ENCODE measurements at places on chromosomes 4 and X.

DNA sequence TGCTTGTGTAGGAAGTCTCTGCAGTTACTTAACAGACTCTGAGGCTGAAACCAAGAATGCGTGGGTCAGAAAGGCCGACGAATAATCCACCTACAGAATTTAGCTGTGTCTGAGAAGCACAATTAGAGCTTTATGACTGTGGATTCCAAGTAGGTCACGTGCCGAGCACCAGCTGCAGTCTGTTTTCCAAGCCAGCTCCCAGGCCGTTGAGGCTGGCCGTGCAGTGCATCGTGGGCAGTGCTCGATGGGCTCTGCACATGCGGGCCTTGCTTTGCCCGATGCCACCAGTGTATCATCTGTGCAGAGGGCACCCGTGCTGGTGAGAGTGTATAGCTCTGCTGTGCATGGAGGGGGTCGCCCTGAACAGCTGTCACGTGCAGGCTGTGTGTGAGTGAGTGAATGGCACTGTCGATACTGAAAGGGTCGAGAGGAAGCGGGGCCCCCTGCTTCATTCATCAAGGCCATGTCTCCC, 67.5 kb upstream of the CLDN34 start:
- no peak for DNase-seq

DNA sequence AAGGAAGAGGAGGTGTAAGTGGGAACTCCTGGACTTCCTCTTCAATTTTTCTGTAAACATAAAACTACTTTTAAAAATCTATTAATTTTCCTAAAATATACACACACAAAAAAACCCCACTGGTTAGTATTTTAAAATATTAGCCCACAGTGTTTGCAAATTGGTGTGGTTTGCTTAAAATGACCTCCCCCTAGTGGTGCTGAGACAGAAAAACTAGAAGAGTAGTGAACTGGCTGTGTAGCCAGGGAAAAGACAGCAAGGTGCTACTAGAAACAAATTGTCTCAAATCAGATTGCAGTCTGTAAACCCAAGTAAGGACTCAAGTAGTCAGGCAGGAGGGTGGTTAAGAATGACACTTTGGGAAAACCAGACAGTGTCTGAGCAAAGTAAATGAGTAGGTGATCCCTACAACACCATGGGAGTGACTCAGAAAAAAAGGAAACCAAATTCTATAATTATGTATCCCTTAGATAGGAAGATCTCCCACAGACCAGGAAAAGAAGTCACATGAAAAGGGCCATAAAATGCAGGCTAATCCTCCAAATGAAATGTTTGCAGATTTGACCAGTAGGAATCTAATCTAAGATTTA, 26.0 kb downstream of the AMTN start:
- no peak for DNase-seq

DNA sequence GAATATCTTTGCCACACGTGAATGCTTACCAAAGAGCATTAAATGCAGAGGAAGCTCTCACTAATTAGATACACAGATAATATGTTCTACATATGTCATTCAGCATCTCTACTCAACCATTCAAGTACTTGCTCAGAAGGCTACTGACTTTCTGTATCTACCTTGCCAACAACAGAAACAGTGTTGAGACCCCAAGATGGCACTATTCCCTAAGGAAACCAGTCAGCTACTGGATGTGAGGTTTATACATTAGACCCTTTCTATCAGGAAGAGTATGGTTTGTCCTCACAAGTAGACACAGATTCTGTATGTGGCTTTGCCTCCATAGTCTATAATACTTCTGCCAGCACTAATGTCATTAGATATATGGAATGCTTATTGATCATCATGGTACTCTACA, 443.9 kb upstream of the INTU start:
- no peak for DNase-seq

DNA sequence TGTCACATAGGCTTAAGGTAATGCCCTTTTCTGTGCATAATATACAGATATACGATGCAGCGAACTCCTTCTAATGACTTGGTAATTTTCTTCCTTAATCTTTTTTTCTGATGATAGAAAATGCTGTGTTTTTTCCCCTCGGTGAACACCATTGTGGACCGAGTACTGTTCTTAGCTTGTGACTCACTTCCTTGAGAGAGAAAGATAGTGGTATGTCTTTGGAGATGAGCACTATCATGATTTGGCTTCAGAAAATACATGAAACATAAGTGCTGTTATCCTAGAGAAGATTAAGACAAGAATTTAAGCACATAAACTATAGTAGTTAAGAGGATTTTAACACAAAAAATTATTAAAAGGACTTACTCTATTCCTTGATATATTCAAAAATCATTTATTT, 63.9 kb downstream of the RS1 start:
- no peak for DNase-seq

DNA sequence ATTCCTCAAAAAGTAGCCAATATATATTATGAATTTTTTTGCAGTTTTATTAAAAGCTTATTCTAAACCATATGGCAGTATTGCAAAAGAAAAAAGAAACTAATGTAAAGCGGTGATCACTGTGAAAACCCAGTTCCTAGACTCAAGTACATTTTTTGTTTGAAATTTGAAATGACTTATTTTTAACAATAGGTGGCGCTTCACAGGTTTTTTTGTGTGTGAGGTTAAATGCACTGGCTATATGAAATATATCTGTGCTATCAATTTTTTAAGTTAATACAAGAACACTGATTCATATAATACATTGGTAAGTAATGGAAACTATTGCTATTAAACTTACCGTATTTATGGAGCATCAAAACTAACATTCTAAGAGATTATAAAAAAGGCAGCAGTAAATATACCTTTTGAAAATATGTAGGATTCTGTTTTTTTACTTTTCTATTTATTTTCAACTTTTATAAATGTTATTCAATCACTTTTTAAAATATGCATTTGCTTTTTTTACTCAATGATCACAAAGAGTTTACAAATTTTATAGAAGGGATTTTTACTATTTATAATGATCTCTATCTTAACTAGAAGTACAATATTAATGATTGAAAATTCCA, 5.6 kb upstream of the SPRY1 start:
- DNase-seq: no peak

Data from AG09319 (cell line).